ENCODE measurements at places on chromosomes 6 and 20.

DNA sequence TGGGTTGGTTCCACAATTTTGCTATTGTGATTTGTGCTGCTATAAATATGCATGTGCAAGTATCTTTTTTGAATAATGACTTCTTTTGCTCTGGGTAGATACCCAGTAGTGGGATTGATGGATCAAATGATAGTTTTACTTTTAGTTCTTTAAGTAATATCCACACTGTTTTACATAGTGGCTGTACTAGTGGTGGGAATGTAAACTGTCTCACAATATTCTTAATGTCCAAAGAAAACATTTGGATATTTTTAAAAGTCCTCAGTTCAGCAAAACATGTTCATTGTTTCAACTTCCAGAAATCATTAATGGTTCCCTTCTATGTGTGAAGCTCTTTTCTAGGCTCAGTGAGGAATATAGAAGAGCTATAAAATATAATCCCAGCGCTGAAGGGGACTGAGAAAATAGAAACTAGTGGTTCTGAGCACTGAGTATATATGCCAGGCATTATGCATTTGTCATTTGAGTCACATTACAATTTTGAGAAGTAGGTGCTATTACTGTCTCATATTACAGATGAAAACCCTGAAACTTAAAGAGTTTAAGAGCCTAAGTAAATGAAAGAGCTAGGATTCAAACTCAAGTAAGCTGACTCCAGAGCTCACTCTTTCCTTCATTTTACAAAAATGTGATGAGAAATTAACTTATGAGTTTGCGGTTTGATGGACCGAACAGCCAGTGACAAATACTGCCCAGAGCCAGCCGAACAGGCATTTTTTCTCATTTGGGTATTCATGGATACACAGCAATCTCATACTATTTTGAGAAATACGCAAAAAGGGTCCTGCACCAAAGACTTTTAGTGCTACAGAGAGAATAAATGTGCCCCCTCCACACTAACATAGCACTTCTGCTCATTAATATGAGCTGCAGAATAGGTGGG lies 250.1 kb downstream of the TBX18 start:
- DNase-seq = no peak

DNA sequence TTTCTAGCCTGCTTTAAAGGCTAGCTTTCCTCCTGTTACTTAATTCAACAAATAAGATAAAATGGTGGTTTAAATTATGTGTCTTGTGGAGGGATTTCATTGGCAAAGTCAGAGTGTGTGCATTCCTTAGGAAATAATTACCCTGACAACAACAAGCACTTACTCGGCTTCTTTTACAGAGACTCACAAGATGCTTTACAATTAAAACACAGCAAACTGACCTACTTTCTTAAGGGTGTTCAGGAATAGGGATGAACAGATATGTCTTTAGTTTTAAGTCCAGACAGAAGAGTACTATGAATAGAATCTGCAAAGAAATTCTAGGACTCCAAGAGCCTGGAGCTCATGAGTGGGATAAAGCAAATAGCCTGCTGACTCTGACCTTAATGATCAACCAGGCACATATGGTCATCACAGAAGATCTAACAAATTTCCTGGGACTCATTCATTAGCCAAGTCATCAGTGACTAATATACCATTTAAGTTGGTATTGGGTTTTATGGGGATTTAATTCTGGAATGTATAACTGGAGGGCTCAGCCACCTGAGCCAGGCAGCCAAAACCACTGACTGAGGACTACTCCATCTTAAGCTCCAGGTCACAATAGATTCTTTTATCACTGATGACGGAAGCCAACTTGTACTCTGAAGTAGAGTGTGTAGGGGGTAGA lies 161.8 kb upstream of the RIMS1 start:
- no peak for DNase-seq

DNA sequence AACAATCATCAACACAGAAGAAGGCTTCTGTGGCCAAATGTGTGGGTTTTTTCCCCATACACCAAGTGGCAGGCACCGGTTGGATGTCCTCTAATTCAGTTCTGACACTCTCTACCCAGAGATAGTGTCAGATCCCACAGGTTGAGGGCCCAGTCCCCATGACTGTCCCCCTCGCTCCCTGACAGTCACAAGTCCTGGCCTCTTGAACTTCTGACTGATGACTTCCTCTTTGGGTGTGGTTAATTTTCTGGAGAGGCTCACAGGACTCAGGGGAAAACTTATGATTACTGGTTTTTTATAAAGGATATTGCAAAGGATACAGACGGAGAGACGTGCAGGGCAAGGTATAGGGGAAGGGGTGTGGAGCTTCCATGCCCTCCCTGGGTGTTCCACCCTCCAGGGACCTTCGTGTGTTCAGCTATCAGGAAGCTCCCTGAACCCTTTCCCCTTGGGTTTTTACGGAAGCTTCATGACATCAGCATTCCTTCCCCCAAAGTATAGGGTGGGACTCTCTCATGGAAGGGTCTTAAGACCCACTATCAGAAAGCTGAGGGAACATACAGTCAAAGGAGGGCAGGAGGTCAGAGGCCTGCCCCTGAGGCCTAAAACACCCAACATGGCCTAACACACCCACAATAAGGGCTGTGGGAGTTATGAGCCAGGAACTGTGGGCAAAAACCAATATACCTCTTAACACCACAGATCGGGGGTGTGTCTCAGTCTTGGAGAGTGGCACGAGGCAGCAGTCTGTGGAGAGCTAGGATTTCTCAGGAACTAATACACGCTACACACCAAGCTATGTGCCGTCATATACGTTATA lies 33.3 kb downstream of the FARS2 start:
- DNase-seq = no peak

DNA sequence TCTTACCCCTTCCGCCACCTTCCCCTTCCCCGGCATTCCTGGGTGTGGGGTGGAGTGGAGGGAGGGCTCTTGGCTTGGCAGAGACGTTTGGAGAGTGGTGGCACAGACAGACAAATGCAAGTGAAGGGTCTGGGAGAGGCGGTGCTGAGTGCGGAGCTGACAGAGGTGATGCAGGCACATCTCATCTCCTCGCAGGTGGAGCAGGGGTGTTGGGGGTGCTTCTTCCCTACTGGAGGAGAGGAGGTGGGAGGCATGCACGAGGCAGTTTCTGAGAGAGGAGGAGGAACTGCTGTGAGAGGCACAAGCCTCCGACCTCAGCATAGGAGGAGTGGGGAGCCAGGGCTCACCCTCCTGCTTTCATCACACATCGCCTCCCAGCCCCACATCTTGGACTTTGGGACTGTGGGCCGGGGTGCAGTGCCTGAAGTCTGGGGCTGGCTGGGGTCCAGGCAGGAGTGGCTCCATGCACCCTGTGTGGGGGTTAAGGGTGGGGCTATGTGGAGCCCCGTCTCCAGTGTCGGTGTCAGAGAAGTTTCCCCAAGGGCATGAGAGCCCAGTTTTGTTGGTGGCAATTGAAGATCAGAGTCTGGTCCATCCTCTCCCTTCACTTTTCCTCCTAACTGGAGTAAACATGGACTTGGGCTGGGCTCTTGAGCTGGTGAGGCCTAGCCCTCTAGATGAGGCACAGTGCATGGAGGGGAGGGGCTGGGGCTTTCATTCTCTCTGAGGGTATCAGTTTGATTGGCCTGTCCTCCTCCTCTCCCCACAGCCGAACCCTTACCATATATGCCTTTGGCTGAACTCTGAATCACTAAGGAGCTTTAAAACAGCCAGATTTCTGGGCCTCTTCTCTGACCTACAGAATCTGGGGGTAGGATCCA lies 20.2 kb upstream of the SLC22A7 start:
- no peak for DNase-seq

DNA sequence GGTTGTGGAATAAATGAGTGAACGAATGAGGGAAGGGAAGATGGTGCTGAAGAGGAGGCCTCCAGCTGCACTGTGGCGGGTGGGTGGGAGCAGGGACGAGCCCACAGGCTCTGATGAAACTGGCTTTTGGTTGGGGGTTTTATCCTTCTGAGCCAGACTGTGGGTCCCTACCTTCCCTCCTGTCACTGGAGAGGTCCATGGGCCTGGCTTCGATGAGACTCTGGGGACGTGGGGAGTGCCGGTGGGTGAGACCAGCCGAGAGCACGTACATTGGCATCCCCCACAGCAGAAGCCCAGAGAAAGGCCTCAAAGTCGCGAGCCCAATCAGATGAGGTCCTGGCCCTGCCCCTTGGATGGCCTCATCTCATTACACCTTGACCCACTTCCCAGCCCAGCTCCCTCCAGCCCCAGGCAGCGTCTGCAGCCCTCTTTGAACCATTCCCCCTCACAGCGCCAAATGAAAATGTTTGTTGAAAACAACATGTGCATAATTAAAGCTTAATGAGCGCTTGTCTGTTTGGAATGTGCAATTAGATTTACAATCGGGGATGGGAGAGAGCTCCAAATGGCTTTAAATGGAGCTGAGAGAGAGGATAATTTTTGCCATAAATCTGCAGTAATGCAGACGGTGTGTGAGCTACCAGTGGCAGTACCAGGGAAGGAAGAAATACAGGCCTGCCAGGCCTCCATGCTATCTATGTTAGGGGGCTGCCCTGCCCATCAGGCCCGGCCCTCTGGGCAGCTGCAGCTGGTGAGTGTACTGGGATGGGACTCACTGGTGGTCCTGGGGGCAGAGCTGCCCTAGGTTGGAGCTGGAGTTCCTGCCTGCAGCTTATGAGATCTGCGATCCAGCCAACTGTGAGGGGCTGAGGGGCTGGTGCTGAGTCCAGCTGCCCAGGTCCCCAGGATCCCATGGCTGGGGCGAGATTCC lies 47.2 kb downstream of the TOX2 start:
- peak; percentile 35 for DNase-seq

- DNase-seq = peak; percentile 50
These were observed 18.3 kb upstream of the FOXP4 start for GRCh38 chr6:41527721-41528408.

DNA sequence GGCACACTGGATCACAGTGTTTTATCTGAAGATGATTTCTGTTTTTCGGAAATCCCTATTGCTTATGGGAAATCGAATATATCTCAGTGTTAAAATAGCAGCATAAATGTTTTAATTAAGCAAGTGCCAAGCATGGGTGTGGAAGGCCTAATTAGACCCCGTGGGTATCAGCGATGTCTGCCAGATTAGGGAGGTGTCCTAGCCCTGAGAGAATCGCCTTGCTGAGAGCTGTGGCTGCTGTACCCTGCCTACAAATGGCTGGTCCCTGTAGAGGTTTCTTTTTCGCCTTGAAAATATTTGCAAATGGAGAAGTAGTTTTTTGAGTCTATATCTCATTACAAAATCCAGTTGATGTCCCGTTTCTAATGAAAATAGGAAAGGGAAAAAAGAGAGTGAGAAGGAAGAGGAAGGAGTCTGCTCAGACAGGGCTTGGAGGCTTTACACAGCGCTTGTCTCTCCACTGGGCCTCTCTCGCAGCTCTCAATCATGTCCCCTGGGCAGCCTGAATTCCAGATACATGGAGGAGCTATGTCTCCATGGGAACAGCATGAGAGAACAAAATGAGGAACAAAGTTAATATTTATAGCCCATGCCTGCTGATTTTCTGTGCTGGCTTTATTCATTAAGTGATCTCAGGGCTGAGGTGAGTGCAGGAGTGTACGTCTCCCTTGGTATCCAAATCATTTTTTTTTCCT lies 35.2 kb upstream of the BCLAF1 start:
- DNase-seq = no peak

- no peak for DNase-seq
These were observed 488.0 kb downstream of the BCKDHB start for GRCh38 chr6:80594461-80594860.

DNA sequence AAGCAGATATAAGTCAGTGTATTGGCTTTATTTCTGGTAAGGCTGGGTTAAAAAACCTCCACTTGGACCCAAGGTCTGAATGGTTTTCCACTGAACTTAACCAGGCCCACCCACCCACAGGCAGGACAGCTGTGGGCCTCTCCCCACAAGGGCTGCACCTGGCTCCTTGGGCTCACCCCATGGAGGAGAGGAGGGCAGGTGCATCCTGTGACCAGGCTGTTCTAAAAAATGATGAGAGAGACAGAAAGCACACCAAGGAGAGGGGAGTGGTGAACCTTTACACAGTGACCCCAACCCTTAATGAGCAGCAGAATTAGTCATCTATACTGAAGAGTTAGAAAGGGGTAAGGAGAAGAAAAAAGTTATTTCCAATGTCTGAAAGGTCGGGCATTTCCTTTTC lies 34.5 kb upstream of the DUSP22 start:
- DNase-seq = no peak

DNA sequence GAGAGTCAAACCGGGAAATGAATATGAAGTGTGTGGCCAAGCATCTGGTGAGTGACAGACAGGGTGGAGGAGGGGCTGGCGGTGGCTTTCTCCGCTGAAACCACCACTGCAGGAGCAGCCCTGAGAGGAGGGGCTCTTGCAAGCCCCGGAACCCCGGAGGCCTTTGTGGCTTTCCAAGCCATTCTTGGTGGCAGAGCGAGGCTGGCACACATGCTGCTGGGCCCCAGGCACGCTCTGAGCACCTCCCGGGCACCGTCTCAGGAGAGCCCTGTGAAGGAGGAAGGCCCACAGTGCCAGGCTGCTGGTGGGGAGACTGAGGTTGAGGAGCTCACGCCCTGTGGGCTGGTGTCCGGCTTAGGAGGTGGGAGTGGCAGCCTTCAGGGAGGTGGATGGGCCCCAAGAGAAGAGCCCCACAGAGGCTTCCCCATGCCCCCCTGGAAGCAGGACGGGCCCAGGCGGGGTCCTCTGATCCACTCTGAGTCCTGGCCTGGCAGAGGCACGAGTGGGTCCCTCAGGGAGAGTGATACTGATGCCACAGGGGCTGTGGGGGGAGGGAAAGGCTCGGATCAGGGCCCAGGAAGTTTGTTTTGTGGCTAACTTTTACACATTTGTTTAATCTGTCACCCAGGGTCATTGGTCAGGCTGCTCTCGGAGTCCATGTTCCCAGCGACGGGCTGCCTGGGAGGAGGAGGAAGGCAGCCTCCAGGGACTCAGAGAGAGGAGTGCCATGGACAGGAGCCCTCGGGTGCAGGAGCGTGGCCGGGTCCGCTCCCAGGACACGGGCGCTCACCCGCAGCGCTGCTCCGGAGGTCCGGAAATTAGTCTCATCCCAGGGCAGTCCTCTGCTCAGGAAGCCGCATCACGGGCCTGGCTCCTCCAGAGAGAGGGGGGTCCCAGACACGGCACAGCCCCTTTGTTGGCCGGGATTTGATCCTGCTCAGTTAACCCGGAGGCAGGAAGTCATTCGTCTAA lies 170.7 kb downstream of the ERMARD start:
- no peak for DNase-seq

- DNase-seq = no peak
These were observed 8.9 kb downstream of the RWDD1 start for GRCh38 chr6:116580198-116580597.

GRCh38 chr6:118980063-118980462 lies 45.1 kb upstream of the MCM9 start:
- DNase-seq = no peak

Data from iPS-NIHi11 (cell line).